Renal pelvis (tissue), 12 donors: ENCODE measurements at places on chromosomes 3 and 15. TPM values are rescaled to one million over a fixed set of nuclear protein-coding genes. Genes with fewer than 3 reads are reported as not detected.

The CTXN2 gene
- polyA plus RNA-seq, result 0.10 TPM

The NMB gene
- polyA plus RNA-seq, result 7.1 TPM

DNA sequence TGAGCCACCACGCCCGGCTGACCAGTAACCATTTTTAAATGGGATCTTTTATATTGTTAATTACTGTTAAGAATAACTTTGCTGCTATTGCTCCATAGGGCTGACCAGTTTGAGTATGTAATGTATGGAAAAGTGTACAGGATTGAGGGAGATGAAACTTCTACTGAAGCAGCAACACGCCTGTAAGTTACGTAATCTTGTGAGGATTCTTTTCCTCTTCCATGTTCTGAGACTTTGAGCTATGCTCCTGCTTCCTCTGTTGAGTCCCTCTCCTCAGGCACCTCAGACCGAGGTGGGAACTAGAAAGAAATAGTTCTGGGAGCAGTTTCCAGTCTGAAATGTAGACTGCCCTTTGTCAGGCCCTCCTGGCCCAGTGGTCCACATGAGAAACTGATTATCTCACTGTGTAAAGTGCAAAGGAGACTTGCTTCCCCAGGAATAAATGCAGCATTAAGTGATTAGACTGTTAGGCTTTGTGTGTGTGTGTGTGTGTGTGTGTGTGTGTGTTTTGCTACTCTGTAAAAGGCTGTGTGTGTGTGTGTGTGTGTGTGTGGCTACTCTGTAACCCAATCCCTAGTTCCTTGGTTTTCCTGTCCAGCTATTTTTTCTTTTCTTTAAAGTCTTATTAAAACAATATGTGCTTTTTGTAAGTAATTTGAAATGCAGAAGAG, 5.2 kb downstream of the POLR2H start:
- DNase-seq, result no peak

GRCh38 chr3:40464339-40465110, 7.4 kb downstream of the RPL14 start:
- DNase-seq, result no peak

DNA sequence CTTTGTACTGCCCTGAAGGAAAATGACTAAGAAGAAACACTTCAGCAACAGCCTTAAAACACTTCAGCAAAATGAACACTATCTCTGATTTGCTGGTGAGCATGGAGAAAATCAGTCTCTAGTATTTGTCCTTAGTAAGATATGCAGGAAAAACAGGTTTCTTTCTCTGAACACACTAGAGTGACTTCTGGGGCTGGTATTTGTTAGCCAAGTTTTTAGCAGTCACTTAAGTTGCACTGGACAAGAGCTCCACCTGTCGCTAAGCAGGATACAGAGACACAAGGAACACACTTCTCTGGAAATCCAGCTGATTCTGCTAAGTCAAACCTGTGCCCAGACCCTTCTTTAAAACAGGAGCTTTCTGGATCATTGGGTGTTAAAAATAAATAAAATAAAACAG, 65.3 kb downstream of the CHAC1 start:
- no peak for DNase-seq

- no peak for DNase-seq
Observed at GRCh38 chr3:65178703-65179102, 490.9 kb upstream of the ADAMTS9 start.
